NAMALWA (cell line): ENCODE measurements at places on chromosomes 12 and 14.

- DNase-seq, result no peak
Observed at GRCh38 chr12:67456431-67456901, 187.3 kb downstream of the CAND1 start.

DNA sequence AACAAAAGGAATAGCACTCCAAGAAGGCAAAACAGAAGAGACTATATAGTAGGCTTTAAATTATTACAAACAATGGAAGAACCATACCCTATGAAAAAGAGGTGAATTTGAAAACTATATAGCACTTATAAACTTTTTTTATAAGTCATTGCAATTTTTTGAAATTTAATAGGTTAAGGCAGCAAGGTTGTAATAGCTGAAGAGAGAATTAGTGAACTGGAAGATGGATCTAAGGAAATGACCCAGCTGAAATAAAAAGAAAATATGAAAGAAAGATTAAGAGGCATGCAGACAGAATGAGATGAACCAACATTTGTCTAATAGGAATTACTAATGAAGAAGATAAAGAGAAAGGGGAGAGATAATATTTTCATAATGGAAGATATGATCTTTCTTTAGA lies 9.8 kb downstream of the TESC start:
- DNase-seq, result no peak

DNA sequence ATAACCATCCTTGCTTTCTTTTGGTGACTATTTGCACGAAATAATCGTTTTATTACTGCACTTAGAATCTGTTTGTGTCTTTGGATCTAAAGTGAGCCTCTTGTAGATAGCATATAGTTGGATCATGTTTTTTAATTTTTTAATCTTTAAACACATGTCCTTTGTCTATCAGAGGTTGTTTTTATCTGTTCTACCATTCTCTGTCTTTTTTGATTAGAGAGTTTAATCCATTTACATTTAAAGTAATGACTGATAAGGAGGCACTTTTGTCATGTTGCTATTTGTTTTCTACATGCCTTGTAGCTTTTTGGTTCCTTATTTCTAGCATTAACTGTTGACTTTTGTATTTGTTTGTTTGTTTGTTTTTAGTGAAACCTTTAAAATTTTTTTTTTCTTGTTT lies 506.2 kb upstream of the RGS6 start:
- no peak for DNase-seq

- no peak for DNase-seq
Observed at GRCh38 chr12:124631681-124632256, 64.4 kb upstream of the NCOR2 start.

DNA sequence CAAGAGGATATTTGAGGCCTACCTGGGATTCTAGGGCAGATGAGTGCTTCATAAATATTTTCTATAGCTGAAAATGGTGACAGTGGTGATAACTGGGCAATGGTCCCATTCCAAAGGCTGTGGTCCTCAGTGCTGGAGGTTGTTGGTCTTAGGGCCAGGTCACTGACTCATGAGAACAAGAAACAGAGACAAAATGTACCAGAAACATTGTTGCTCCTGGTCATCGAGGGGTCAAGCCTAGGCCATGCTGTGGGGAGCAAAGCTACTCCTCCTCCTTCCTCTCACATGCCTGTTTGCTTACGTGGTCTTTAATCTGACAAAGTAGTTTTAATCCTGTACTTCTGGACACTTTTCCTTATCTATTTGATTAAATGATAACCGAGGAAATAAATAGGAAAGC lies 33.8 kb downstream of the ERG28 start:
- no peak for DNase-seq

DNA sequence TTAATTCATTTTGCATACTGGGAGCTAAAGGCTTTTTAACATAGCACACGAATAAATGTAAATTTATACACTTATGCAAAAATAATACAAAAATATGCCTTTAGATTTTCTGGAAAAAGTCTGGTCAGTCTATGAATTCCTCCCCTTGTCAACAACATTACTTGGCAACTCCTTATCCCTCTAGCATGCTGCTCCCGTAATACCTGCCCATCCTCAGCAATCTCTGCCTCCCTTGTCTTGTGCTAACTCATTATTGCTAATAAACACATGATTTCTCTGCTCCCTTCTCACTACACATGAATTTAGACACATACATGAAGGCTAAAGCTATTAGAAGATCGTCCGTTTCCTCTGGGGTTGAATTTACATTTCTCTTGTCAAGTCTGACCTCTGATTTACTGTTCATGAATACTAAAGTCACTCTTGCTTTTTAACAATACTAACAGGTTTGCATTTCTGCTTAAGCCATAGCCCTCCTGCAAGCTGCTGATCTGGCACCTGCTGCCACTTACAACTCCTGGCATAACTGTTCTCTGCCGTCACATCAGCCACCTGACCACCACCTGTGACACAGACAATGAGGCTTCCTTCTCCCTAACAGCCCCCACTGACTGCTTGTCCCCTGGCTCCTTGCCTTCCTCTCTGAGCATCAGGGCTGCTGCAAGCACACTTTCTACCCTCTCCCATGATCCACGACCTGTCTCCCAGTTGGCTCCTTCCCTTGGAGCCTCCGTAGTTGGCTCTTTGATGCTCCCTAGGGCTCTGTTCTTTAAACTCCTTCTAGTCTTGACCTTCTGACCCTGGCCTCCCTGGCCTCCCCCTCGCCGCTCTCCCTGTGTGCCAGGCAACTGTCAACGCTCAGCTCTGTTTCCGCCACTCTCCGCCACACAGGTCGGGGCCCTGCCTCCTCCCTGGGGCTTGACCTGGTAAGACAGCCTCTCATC lies 177.6 kb downstream of the CALM1 start:
- DNase-seq, result no peak

GRCh38 chr14:37241198-37241597 lies 43.5 kb downstream of the MIPOL1 start:
- no peak for DNase-seq

DNA sequence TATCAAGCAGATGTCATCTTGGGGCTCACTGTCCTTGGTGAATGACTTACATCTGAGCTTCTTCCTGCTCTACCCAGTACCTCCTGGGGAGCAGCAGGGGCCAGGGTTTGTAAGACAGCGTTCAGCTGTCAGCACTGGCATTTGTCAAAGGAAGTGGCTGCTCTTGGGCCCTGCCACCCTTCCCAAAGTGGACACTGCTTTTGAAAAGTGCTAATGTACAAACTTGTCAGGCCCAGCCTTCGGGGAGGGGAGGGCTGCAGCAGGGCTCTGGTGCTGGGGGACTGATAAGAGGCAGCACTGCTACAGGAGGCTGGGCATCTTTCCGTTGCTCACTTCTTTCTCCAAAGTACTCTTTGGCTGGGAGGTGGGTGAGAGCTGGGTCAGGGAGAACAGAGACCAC lies 59.8 kb upstream of the RBM19 start:
- DNase-seq, result no peak

GRCh38 chr14:68884031-68885030 lies 91.5 kb upstream of the ZFP36L1 start:
- DNase-seq, result no peak

DNA sequence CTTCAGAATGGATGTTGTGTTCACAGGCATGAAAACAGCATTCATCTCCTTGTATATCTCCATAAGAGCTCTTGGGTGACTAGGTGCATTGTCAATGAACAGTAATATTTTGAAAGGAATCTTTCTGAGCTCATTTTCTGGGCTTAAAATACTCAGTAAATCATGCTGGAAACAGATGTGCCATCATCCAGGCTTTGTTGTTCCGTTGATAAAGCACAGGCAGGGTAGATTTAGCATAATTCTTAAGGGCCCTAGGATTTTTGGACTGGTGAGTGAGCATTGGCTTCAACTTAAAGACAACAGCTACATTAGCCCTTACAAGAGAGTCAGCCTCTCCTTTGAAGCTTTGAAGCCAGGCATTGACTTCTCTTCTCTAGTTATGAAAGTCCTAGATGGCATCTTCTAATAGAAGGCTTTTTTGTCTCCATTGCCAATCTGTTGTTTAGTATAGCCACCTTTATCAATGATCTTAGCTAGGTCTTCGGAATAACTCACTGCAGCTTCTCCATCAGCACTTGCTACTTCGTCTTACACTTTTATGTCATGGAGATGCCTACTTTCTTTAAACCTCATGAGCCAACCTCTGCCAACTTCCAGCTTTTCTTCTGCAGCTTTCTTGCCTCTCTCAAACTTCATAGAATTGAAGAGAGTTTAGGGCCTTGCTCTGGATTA lies 79.6 kb upstream of the PSMA6 start:
- DNase-seq, result no peak

DNA sequence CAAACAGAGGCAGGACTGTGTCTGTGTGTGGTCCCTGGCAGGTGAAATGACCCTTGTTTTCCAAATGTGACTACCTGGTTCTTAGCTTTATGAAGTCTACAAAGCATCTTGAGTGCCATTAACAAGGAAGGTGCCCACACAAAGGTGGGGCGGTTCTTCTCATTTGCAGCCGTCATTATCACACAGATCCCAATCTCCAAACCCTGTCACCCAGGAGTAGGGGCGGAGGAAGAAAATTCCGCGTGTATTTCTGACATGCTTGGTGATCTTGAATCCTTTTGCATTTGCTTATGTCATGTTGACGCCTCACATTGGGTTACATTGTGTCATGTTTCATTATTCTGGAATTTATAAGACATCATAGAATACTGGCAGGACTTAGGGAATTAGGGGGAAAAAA lies 277.3 kb downstream of the VRK1 start:
- no peak for DNase-seq

DNA sequence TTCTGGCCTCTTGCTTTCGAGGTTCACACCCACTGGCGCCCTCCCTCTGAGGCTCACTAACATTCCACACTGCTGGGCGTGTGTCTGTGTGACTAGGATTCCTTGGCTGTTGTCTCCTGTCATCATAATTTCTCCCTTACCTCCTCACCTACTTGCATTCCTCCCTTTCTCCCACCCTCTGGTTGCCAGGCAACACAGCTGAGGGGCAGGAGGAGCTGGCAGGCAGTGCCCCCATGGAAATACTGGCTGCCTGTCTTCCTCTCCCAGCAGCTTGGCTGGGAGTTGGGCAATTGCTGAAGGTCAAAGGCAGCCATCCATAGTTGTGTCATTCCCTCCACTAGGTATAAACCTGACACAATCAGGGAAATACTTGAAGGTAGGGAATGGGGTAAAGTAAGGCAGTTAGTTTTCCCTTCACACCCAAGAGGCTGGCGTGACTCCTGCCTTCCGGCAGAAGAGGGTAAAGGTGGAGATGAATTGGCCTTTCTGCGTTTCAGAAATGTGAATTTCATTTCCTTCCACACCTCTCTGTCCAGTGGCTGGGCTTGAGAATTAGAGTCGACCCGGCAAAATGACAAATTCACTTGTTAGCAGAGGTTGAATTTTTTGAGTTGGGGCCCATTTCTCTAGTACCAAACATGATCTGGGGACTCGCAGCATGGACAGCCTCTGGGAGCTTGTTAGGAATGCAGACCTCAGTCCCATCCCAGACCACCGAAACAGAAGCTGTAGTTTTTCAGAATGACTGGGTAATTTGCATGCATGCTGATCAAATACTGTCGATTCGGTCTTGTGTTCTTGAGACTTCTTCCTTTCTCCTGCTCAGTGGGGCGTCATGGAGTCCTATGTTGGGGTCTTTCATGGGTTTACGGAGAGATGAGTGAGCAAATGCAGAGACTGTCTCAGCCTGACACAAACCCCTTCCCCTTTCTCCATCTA lies 24.3 kb upstream of the EMP1 start:
- DNase-seq, result no peak

- DNase-seq, result no peak
Observed at GRCh38 chr12:122928404-122929147, 32.7 kb upstream of the VPS37B start.

GRCh38 chr14:105285174-105285573 lies 15.6 kb downstream of the BRF1 start:
- no peak for DNase-seq
